ENCODE measurements at places on chromosomes 5 and 9.
A peak's percentile ranks its signal among the peaks of the same experiment; 100 is the strongest.

DNA sequence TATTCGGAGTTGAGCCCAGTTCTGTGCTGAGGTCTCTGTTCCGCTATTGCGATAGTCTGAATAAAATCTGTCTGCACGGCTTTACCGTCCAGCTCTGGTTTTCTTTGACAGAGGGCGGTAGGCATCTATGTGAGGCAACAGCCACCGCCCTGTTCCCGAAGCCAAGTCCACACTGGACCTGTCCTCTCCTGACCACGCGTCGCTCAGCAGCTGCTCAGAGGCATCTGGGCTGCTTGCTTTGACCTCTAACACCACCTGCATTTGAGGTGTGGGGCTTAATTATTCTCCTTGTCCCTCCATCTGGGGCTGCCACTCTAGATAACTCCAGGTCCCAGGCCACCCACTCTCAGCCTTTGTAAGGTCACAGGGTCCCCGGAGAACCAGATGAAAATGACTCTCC lies 168.4 kb upstream of the SMIM23 start:
- DNase-seq, result no peak

GRCh38 chr5:179699616-179700237 lies 960 bp downstream of the CANX start:
- peak; percentile 31 for DNase-seq

GRCh38 chr5:95365302-95366095 lies 25.7 kb upstream of the FAM81B start:
- no peak for DNase-seq

- no peak for DNase-seq
Measured at GRCh38 chr9:75683591-75683990, 206.9 kb upstream of the PCSK5 start.

GRCh38 chr5:151183456-151184245 lies 26.1 kb upstream of the ANXA6 start:
- DNase-seq, result no peak

DNA sequence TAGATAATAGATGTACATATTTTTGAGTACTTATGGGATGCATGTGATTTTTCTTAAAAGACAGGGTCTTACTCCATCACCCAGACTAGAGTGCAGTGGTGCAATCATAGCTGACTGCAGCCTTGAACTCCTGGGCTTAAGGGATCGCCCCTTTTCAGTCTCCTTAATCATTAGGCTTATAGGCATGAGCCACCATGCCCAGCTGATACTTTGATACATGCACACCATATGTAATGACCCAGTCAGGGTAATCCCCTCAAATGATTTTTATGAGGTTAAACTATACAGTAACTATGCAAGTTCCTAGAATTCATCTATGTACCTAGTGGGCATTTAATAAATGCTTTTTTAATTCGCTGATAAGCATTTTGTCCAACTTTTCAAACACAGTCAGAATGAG lies 292.3 kb downstream of the DTWD2 start:
- DNase-seq, result no peak

GRCh38 chr9:125854553-125855275 lies 107.5 kb downstream of the PBX3 start:
- DNase-seq, result no peak

- no peak for DNase-seq
Measured at GRCh38 chr9:105093685-105094084, 150.8 kb upstream of the SLC44A1 start.

DNA sequence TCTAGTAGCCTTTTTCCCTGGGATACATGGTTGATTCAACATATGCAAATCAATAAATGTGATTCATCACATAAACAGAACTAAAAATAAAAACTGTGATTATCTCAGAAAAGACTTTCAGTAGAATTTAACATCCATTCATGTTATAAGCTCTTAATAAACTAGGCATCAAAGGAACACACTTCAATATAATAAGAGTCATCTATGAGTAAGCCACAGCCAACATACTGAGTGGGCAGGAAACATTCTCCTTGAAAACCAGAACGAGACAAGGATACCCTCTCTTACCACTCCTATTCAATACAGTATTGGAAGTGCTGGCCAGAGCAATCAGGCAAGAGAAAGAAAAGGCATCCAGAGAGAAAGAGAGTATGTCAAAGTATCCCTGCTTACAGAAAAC lies 239.9 kb downstream of the ATPSCKMT start:
- no peak for DNase-seq

DNA sequence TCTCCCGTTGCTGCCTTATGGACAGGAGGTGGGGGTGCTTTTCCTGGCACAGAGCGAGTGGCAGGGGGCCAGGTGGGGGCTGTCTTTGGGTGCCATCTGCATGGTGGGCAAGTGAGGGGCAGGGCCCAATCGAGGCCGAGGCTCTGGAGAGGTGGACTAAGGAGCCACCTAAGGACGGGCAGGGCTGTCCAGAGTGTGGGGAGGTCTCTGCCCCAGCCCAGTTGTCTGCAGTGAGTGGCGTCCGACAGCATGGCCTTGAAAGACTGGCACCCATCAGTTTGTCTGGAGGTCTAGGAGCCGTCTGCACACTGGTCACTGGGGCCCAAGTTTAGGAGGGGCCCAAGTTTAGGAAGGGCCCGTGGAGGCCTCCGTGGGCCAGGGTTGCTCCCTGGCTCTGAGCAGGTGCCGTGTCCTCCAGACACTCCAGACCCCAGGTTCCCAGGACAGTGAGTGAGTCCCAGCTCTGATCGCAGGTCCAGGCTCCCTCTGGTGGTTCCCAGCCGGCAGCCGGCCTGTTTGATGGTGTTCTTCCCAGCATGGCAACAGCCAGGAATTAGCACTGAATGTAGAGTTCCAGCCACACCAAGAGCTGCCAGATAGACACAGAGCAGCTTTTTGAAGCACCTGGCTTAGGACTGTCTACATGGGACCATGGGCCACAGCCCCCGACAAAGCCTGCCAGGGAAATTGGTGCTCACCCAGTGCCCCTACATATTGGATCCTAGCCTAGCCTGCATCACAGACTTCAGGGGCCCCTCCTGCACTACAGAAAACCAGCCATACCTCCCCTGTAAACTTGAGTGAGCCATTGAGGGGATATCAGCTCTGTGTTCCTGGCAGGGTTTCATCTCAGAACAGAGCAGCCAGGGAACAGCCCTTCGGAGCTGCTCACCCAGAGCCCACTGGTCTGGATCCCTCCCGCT lies 120.9 kb downstream of the WNK2 start:
- DNase-seq, result peak; percentile 42
